Gastrocnemius medialis (tissue), 4 donors: ENCODE measurements at places on chromosomes 6 and 20. TPM values are rescaled to one million over a fixed set of nuclear protein-coding genes. Genes with fewer than 3 reads are reported as not detected.

DNA sequence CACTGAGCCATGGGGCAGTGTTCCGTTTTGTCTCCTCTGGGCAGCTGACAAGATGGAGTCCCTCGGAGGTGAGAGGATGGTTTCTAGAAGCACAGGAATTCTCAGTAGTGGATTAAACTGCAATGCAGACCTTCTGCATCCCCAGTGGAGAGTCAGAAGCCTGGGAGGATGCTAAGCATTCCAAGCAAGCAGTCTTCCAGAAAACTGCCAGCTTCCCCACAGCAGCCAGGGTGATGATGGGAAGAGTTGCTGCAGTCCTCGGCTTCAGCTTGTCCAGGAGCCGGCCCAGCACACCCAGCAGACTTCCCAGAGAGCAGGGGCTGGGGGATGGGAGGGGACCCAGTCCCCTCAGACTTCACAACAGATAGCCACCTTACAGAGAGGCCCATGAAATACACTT, 163.6 kb downstream of the LY86 start:
- H3K4me1 ChIP-seq, result peaks cover 38% of the 10 kb centered on the region
- H3K4me3 ChIP-seq, result no peak overlapping the region
- no peaks in the 10 kb centered on the region for H3K36me3 ChIP-seq
- peak overlapping the region; percentile 98 for H3K27ac ChIP-seq
- DNase-seq, result no peak
- no peaks in the 10 kb centered on the region for H3K27me3 ChIP-seq

- no peaks in the 10 kb centered on the region for H3K27me3 ChIP-seq
- no peak overlapping the region for H3K27ac ChIP-seq
- no peak overlapping the region for H3K4me3 ChIP-seq
- no peaks in the 10 kb centered on the region for H3K36me3 ChIP-seq
- H3K4me1 ChIP-seq, result no peaks in the 10 kb centered on the region
Measured at GRCh38 chr6:39173270-39173669, 56.0 kb downstream of the KCNK5 start.

DNA sequence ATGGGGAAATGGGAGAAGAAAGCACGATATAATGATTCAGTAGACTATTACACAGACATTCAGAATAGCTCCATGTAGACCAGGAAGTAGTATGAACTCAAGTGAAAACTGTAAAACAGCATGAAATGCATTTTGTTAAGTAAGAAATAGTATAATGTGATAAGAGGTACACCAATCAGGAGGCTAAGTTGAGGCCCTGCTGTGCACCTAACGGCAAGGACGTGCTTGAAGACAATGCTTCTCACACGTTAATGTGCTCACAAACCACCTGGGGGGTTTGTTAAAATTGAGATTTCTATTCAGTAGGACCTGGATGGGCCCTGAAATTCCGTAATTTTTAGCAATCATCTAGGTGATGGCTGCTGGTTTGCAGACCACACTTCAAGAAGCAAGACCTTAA, 178.9 kb upstream of the SULF2 start:
- no peaks in the 10 kb centered on the region for H3K4me1 ChIP-seq
- H3K27ac ChIP-seq, result no peak overlapping the region
- no peaks in the 10 kb centered on the region for H3K27me3 ChIP-seq
- DNase-seq, result no peak
- no peak overlapping the region for H3K4me3 ChIP-seq

OR2B3 gene
- total RNA-seq, result not detected

SLC12A5 gene
- total RNA-seq, result not detected

ADTRP gene
- total RNA-seq, result not detected

SYNGAP1 gene
- total RNA-seq, result 0.71 TPM

ME1 gene
- 20.8 TPM for total RNA-seq
